ENCODE measurements at places on chromosomes 11 and 22. TPM values are rescaled to one million over a fixed set of nuclear protein-coding genes. Genes with fewer than 3 reads are reported as not detected.

HEPN1 gene
- not detected for total RNA-seq

GRCh38 chr11:130672911-130673310 lies 224.5 kb downstream of the ADAMTS15 start:
- DNase-seq: no peak

DNA sequence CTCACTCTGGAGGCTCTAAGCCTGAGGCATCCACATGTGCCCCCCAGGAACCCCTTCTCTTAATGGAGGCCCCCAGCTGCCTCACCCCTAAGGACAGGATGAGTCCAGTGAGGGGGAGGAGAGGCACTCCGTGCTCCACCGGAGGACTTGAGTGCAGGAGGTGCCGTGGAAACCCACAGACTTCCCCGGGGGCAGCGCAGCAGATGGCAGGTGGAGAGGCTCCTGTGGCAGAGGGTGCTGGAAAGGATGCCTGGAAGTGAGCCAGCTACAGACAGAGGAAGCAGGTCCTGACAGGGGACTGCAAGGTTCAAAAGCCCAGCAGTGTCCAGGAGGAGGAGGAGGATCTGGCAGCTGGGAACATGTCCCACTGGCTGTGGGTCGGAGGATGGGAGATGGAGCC lies 1384.0 kb downstream of the TBC1D22A start:
- DNase-seq: no peak

- no peak for DNase-seq
Measured at GRCh38 chr11:46976182-46976854, 39.8 kb downstream of the CSTPP1 start.

GRCh38 chr11:132330515-132330914 lies 960.1 kb downstream of the NTM start:
- DNase-seq: no peak

SLC7A4 gene
- 0.23 TPM for total RNA-seq

GRCh38 chr11:114058871-114059277 lies 637 bp upstream of the ZBTB16 start:
- peak; percentile 59 for DNase-seq

SPTY2D1 gene
- 19.0 TPM for total RNA-seq

NFAM1 gene
- 0.74 TPM for total RNA-seq

- DNase-seq: no peak
Measured at GRCh38 chr11:57144075-57144474, 37.7 kb upstream of the LRRC55 start.

- DNase-seq: no peak
Measured at GRCh38 chr11:102142333-102142732, 32.1 kb downstream of the YAP1 start.

- DNase-seq: no peak
Measured at GRCh38 chr11:19173004-19173689, 28.6 kb downstream of the CSRP3 start.

GRCh38 chr22:28741200-28741784 lies 328 bp downstream of the CHEK2 start:
- DNase-seq: no peak
